Lower lobe of right lung (tissue), 2 donors: ENCODE measurements at places on chromosomes 2 and 18.

DNA sequence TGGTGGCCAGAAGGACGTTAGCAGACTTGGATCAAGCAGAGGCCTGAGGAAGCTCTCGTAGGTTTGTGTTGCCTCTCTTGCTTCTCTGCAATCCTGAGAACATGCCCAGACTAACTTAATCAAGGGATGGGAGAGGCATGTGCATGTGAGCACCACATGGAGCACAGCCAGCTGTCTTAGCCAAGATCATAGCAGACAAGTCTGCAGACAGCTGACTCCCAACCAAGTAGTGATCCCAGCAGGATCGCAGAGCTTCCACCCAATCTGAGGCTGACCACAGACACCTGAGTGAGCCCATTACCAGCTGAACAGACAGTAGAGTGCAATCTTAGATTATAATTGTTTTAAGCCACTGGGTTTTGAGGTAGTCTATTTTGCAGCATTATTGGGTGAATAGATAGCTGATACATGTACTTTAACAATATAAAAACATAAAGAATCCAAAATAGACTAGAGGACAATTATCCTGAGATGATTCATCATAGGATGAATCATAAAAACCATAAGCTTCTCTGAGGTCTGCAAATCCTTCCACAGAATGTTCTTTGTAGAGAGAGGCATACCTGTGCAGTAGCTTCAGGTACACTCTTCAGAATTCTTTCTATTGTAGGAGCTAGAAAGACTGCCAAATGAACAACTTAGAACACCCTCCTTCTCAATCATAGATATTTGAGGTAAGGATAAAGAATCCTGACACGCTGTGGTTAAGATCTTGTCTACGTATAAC, 25.2 kb upstream of the FAM110C start:
- DNase-seq = no peak

- no peak for DNase-seq
Measured at GRCh38 chr2:127270663-127271062, 23.3 kb downstream of the ERCC3 start.

GRCh38 chr2:42860319-42861094, 68.1 kb upstream of the HAAO start:
- no peak for DNase-seq

GRCh38 chr18:35477497-35477896, 20.3 kb downstream of the INO80C start:
- no peak for DNase-seq

DNA sequence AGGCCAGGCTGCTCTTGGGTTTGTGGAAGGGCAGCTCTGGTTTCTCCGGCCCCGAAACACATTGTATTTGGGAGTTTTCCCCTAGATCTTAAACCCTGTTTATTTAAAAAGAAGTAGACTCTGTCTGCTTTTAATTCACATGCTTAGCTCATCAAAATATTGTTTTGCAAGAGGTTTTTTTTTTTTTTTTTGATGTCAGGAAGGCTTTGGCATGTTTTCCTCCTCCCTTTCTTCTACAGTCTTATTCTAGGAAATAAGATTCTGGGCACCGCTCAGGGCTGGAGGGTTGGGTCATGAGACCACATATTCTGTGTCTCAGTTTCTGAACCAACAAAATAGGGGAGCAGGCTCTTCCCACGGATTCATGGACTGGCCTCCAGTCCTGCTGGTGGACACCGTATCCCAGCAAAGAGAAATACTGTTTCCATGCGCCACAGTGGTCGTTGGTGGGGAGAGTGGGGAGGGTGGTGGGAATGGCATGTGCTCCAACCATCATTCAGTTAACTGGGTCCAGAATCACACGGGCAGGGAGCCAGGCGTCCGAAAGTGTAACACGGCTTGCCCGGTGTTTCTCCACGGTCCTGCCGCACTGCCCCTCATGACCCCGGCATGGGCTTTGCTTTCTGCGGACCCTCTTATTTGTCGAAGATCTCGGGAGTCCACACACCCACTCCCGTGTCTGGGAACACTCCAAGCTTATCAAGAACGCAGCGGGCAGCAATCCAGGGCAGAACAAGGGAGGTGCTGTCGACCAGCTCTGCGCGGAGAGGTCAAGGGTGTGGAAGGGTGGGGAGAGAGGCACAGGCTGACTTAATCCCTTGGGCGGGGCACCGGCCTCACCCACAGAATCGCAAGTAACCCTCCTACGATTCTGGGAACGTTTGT, 176.7 kb downstream of the GLI2 start:
- DNase-seq = peak; percentile 82

DNA sequence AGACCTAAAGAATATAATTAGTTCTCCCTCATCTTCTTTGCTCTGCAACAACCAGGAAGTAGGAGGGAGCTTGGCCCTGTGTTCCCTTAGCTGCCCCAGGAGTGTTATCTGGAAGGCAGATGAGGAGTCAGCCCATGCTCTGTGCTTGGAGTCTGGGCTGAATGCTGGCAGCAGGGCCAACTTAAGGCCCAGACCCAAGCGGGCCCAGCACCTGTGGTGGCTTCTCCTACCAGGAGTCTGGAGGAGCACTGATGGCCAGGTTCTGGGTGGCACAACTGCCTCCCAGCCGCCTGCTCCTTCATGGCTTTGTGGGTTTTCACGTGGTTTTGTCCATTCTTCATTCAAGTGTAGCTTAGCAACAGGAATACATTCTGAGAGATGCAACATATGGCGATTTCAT, 1910.7 kb upstream of the LRRTM1 start:
- no peak for DNase-seq

DNA sequence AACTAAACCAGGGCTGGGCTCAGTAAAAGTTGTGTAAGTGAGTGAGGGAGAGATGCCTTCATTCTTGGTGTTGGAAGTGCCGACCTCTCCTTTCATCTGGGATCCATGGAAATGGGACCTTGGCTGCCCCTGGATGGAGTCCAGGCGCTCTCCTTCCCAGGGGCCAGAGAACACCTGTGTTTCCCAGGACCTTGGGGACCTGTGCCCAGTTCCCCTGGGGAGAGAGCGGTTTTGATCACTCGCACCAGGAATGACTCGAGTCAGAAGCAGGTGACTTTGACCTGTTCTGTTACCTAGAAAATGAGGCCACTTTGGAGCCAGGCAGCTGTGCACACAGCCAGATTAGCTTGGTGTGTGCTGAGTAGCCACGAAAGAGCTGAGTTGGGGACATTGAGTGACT, 97.3 kb downstream of the SH3BP4 start:
- DNase-seq = no peak

- DNase-seq = no peak
Measured at GRCh38 chr2:188978291-188979081, 4.3 kb downstream of the COL3A1 start.

DNA sequence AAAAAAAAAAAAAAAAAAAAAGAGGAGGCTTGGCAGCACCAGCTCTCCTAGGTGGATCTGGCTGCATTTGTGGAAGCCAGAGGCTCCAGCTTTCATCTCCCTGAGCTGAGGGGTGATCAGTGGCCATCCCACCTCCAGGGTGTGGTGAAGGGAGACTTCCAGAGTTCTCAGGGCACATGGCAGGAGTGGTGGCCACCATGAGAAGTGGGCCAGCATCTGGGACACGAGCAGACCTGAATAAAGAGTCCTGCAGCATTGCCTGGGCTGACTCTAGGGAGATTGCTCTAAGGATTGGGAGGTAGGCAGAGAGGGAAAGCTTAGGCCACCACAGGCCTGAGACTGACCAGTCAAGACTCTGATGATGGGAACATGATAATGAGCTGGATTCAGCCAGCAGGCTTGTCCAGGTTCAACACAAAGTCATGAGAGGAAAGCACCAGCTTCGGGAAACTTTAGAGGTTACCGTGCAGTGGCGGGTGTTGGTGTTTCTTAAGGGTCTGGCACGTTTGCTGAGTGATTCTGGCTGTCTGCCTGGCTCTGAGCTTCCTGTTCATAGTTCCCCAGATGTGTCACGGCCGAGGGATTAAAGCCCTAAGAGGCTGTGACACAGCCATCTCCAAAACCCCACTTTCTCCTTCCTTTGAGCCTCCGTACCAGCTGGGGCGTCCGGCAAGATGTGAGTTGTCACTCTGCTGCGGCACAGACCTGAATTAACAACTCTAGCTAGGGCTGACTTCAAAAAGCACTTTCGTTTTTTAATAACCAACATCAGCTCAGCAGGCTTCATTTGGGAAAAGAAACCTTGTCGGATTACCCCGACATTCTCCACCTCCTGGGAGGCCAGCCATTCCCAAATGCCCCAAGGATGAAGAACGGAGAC, 38.3 kb upstream of the IL1R1 start:
- DNase-seq = peak; percentile 72

- DNase-seq = no peak
Measured at GRCh38 chr18:75201282-75202270, 7.4 kb downstream of the PTGR3 start.

DNA sequence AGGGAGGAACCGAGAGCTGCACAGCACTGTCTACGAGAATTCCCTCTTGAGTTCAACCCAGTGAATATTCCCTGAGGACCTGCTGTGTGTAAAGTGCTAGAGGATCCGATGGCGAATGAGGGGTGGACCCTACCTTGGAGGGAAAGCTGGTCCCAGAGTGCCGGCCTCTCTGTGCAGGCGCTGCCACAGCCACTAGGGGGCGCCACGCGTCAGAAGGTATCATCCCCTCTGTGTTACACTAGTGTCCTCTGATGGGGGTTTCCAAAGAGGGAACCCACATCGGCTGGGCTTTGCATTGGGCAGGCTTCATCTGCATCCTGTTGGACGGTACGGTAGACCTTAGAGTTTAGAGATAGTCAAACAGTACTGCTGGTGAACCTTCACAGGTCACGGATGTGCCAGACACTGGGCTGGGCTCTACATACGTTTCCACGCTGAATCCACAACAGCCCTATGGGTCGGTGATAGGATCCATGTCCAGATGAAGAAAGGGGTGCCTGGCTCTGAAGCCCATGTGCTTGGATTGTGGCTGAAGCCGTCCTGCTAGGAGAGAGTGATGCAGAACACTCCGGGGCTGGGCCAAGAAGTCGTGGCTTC, 39.0 kb downstream of the COA5 start:
- peak; percentile 65 for DNase-seq

DNA sequence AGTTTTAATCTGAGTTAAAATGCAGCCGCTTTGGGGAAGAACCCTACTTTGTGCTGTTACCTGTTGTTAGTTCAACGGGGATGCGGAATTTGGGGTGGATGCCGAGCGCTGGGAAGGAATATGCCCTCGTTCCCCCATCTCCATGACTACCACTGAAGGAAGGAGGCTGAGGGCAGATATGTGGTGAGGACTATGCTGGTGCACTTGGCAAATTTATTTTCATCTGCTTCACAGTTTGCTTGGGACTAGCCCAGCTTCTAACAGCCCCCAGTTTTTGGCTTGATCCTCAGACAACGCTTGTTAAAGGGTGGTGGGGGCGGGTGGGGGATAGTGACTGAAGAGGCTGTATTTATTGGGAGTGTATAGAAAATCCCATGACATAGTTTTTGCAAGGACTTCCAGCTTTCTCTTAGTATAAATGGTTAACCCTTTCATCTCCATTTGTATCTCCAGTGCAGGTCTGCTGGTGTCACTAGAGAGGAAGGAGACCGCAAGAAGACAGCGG, 100.8 kb downstream of the COLEC12 start:
- DNase-seq = no peak

DNA sequence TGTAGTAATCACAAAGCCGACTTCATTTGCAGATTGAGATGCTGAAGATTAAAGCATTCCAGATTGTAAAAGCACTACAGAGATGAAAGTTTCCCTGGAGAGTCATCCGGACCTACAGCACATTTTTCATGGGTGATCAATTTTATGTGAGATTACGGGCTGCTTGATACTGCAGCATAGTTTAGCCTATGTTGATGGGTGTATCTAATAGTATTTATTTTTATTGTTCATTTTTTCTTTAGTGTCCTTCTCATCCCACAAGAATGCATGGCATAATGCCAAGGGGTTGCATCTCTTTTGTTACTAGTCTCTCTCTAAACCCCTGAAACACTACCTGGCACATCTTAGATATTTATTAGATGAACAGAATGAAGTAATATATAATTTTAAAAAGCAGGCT, 240.4 kb downstream of the MBD2 start:
- DNase-seq = no peak

- no peak for DNase-seq
Measured at GRCh38 chr2:234929002-234929401, 22.8 kb upstream of the SH3BP4 start.

GRCh38 chr2:142714600-142714999, 162.9 kb upstream of the KYNU start:
- DNase-seq = no peak

GRCh38 chr18:56647951-56648893, 2.9 kb upstream of the WDR7 start:
- no peak for DNase-seq

DNA sequence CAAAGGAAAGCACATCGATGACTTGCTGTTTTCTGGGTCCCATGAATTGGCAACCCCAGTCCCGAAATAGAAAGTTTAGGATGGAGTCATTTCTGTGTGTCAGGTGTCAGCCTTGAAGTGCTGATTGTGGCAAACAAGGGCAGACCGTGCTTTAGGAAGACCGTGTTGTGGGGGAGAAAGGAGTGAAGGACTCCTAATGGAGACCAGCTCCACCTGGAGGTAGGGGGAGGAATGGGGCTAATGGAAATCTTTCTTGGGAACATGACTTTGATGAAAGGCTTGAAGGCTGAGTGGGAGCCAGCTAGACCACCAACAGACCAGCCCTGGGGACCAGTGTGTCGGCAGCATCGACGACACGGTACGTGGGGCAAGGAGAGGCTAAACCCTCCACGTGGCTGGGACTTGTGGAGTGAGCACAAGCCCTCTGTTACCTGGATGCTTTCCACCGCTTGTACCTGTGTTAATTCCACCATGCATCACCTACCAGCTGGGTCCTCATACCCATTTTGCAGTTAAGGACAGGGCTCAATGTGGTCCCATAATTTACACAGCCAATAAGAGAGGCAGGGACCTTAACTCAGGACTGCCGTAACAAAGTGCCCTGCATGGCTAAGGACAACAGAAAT, 104.2 kb downstream of the SH3BP4 start:
- no peak for DNase-seq

DNA sequence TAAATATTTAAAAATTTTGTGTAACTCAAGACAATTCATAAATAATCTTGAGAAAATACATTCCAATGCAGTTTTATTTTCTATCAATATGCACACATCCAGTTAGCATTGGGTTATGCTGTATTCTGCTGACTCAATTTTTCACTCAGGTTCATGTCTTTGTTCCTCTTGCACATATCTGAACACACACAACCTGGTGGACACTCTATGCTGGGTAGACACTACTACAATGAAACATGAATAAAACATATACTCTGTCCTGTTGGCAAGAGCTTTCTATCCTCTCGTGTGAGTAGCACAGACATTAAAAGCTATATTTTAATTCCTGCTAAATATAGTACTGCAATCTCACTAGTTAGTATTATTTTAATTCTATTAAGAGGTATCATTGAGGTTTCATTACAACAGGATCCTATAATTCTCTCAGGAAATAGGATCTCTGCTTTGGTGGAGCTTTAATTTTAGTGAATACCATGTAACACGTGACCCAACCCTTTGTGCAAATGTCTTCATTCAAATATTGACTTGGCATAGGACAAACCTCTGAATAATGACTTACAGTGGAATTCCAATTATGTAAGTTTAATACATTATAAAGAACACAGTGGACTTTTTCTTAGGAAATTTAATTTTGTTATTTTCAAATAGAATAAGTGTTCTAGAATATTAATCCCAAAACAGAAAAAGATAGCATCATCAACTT, 342.3 kb upstream of the TMEFF2 start:
- DNase-seq = no peak

- DNase-seq = no peak
Measured at GRCh38 chr18:35010993-35011392, 30.2 kb upstream of the MAPRE2 start.
